MCF 10A (cell line): ENCODE measurements at places on chromosomes 4 and X. TPM values are rescaled to one million over a fixed set of nuclear protein-coding genes. Genes with fewer than 3 reads are reported as not detected.

SPON2 gene
- total RNA-seq: 0.54 and 0.64 TPM in 2 replicates

SYN1 gene
- total RNA-seq: 0.27 and 0.49 TPM in 2 replicates

- H3K4me1 ChIP-seq: no peaks in the 10 kb centered on the region
- H3K27me3 ChIP-seq: no peaks in the 10 kb centered on the region
- no peak overlapping the region for H3K4me3 ChIP-seq
- H3K36me3 ChIP-seq: no peaks in the 10 kb centered on the region
- DNase-seq: no peak
Observed at GRCh38 chr4:24896056-24896455, 16.8 kb downstream of the CCDC149 start.

GRCh38 chr4:141637565-141637964, 1.2 kb downstream of the IL15 start:
- H3K4me3 ChIP-seq: peak overlapping the region; percentile 77
- no peaks in the 10 kb centered on the region for H3K27me3 ChIP-seq
- peaks cover 19% of the 10 kb centered on the region for H3K4me1 ChIP-seq
- no peak for DNase-seq

DNA sequence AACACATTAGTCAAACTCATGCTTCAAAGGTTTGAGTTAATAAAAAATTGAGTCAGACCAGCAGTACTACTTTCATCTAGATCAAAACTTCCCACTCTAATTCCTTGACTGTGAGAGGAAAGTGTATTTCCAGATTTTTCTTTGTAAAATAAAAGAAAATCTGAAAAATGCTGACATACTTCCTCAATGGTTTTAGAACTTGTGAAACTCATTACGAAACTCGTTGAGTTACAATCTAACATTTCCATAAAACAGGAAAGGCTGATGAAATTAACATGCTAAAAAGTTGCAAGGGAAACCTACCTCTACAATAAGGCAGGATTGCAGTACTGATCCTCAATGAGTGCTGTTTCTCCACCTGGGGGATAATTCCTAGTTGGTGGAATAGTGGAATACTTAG, 217.8 kb upstream of the HCCS start:
- no peaks in the 10 kb centered on the region for H3K4me1 ChIP-seq
- no peak for DNase-seq
- no peak overlapping the region for H3K4me3 ChIP-seq

DNA sequence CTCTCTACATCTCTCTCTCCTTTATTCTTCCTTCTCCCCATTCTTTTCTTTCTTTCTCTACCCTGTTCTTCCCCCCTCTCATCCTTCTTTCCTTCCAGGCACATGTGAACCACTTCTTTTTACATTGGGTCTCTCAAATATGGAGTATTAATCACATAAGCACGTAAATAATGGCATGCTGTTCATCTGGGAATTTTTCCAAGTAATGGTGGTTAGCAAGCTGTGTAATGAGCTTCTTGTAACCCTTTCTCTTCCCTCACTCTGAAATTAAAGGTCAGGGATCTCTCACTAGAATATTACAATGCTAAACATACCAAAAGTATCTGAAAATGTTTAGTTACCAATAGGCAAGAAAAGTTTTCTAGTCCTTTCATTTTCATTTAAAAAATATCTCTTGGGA, 239.9 kb upstream of the TEX13A start:
- H3K4me3 ChIP-seq: peak overlapping the region; percentile 2
- peak; percentile 51 for DNase-seq
- peaks cover 67% of the 10 kb centered on the region for H3K27me3 ChIP-seq
- H3K4me1 ChIP-seq: peaks cover 11% of the 10 kb centered on the region
- H3K27ac ChIP-seq: peak overlapping the region; percentile 78

GRCh38 chr4:140450352-140450751, 22.9 kb upstream of the CLGN start:
- peak overlapping the region; percentile 28 for H3K27ac ChIP-seq
- no peaks in the 10 kb centered on the region for H3K27me3 ChIP-seq
- H3K36me3 ChIP-seq: no peaks in the 10 kb centered on the region
- peaks cover 16% of the 10 kb centered on the region for H3K4me1 ChIP-seq
- no peak overlapping the region for H3K4me3 ChIP-seq
- DNase-seq: peak; percentile 37
